Amygdala (tissue), 56 donors: ENCODE measurements at places on chromosomes 7 and 10.

GRCh38 chr10:58838561-58839208 lies 326.0 kb downstream of the BICC1 start:
- no peak for DNase-seq

GRCh38 chr7:74453322-74454011 lies at the start of gene GTF2IRD1:
Gene GTF2IRD1, plus strand, starts transcription at chr7:74453906. Its CDS starts 54,175 bp downstream, at chr7:74508081.
- DNase-seq, result peak; percentile 60

GRCh38 chr7:49790209-49790608 lies 16.8 kb downstream of the VWC2 start:
- no peak for DNase-seq

DNA sequence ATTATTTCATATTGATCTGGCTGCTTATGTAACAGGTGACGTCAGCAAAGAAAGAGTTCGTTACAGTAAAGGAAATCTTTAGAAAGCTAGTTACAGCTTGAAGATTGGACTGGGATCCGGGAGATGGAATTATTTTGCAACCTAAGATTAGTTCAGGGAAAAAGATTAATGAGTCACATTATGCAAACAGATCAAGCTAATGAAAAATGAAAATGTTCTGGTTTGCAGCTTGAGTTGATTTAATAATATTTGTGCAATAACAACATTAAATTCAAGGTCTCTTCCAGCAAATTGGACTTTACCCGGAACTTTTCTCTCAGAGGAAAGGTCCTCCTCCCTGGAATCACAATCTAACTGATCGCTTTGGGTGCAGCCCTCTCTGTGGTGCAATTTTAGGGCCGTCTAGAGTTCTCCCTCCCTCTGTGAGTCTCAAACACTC lies 119.5 kb downstream of the OTUD1 start:
- no peak for DNase-seq

DNA sequence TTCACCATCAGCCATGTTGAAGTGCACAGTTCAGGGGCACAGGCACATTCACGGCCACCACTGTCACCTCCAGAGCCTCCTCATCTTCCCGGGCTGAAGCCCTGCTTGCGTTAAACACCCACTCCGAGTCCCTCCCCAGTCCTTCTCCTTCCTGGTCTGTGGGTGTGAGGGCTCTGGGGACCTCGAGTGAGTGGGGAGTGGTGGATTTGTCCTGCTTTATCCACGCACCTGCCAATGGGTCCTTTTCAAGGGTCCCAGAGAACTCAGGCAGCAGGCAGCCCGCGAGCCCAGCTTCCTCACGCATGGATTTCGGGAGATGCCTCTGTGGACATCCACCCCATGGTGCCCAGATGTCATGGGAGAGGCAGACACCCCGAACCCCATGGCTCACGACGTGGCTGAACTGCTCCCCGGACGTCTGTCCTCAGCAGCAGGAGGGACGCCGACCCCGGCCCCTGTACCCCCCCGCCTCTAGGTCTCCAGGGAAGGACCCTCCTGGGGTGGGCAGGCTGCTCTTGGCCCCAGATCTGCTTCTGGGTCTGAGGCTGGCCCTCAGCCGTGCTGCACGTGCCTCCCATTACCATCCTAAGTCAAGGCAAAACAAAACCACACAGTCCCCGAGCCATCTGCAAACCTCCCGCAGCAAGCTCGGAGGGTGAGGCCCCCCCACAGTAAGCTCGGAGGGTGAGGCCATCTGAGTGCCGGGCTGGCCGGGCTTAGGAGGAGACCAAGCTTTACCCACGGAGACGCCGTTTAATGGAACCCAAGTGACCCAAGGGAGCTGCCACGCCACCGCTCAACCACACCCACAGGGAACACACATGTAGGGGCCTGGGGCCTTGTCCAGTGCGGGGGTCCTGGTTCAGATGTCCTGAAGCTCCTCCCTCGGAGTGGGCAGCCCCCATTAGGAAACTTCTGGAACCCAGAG lies 9.0 kb downstream of the CYP2W1 start:
- no peak for DNase-seq

DNA sequence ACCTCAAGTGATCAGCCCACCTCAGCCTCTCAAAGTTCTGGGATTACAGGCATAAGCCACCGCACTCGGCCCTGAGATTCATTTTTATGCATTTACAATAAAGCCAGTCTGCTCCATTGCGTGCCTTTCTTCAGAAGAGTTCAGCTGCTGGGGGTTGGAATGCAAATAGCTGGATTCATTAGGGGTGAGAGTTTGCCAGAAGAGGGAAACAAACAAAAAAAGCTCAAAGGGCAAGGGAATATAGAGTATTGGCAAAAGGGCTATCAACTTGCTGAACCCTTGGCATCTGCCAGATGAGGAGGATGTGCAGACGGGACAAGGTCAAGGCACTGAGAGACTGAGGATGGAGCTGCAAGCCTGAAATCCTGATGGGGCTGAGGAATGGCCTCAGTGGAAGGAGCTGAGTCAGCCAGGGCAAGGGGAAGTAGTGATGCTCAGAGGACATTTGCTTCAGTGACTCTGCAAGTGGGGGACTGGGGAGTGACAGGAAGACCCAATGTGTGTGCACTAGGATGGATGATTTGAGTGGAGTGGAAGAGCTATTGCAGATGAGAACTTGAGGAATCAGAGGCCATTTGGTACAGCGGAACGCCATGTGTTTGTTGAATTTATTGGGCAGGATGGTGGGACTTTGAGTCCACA lies 75.0 kb upstream of the ARMC3 start:
- no peak for DNase-seq

DNA sequence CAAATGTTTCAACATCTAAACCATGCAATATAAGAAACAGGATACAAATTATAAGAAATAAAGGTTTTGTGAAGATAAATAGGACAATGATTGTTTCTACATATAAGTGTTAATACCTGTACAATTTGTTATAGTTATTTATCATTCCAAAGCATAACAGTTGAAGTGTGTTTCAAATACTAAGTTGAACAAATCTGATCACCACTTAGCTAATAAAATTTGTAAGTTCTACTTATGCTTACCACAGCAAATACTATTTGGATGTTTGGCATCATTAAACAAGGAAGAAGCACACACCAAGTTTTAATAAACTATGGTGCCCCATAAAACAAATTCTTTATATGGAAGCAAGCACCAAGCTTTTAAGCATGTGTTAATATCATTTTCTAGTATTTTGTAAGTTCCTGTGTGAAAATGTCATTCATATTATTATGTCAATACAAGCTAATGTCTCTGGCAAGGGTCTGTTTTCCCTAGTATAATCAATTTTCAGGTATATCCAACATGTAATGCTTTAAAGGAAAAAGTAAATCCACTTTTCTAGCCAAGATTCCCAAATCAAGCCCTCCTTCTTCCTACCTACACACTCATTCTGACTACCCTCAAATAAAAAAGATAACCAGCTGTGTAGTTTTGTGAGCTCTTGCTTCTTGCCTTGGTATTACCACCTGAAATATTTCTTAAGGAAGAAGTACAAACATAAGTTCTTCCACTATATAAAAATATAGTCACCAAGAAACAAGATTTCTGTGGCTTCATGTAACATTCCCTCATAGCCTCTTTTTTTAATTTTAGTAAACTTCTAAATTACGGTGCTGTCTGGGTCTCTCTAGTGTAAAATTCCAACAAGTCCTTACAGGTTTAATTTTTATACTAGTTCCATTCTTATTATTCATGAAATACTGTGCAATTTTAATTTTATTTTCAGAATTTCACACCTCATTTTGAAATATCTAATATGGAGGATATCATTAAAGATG lies 9.2 kb downstream of the SKAP2 start:
- DNase-seq, result no peak
